M059J (cell line): ENCODE measurements at places on chromosomes 4 and X. TPM values are rescaled to one million over a fixed set of nuclear protein-coding genes. Genes with fewer than 3 reads are reported as not detected.

GRCh38 chr4:100190643-100191600 is 654 bp upstream of the DDIT4L start:
- DNase-seq, result peak; percentile 40

The NDST4 gene
- total RNA-seq, result 0.12 TPM in 1 of 2 replicates, not detected in the other

The HSFX2 gene
- total RNA-seq, result 0.79 TPM in 1 of 2 replicates, not detected in the other

- no peak for DNase-seq
Measured at GRCh38 chr4:6649216-6649615, 8.7 kb downstream of the MRFAP1 start.

The CXCL8 gene
- 33.1 and 33.9 TPM in 2 replicates for total RNA-seq

DNA sequence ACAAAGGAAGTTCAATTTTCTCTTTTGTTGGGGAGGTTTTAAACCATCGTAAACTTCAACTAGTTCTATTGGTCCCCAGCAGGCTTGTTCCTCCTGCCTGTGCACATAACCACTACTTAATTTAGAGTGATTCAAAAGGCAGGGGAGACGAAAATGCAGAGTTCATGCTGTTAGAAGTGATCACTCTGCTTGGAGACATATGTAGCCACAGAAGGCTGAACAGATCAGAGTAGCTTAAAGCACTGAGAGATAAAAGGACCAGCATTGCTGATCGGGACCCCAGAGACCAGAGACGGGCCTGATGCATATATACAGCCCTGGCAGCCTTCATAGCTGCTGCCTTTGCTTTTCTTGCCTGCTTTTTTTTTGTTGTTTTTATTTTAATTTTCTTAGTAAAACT is 662.0 kb upstream of the CPEB2 start:
- DNase-seq, result no peak

The GAGE2A gene
- total RNA-seq, result not detected in 2 replicates

- peak; percentile 31 for DNase-seq
Measured at GRCh38 chr4:105944540-105944939, 49.3 kb downstream of the NPNT start.
